Karpas-422 (cell line): ENCODE measurements at places on chromosomes 2 and 18.

DNA sequence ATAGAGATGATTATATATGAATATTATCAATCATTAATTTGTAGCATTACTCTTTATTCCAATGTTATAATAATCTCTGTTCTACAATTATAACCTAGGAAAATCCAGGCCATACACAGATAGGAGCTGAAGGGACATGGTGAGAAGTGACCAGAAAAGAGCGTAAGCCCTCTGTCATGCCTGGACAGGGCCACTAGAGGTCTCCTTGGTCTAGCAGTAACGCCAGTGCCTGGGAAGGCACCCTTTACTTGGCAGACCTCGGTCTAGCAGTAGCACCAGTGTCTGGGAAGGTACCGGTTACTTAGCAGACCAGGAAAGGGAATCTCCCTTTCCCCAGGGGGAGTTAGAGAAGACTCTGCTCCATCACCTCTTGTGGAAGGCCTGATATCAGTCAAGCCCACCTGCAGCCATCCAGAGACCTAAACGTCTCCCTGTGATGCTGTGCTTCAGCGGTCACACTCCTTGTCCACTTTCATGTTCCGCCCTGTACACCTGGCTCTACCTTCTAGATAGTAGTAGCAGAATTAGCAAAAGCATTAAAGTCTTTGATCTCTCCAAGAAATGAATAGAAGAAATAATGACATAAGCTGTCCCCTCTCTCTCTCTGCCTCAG is 447.5 kb upstream of the FSIP2 start:
- peak; percentile 81 for DNase-seq

DNA sequence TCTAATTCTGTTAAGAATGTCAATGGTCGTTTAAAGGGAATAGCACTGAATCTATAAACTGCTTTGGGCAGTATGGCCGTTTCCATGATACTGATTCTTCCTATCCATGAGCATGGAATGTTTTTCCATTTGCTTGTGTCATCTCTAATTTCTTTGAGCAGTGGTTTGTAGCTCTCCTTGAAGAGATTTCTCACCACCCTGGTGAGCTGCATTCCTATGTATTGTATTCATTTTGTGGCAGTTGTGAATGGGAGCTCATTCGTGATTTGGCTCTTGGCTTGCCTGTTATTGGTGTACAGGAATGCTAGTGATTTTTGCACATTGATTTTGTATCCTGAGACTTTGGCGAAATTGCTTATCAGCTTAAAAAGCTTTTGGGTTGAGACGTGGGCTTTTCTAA is 38.3 kb upstream of the WDR75 start:
- no peak for DNase-seq

GRCh38 chr18:65049586-65049985 is 701.2 kb upstream of the CDH7 start:
- DNase-seq = no peak

GRCh38 chr2:42060718-42061619 is 13.1 kb downstream of the PKDCC start:
- DNase-seq = no peak

GRCh38 chr2:193556766-193557470 is 1362.2 kb upstream of the TMEFF2 start:
- DNase-seq = no peak

DNA sequence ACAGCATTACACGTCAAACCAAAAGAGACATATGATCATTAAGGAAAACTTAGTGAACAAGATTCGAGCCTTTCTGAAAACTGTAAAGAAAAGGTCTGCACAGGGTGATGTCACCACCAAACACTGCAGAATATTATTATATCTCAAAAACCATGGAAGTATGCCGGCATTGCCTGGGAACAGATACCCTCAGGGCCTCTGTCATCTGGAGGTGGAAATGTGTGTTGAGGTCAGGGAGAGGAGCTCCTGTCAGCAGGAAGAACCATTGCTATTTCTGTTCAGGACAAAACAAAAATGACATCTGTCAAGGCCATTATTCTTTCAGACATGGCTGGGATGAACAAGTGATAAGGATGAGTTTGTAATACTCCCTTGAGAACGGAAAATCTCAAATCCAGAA is 365.9 kb upstream of the TRIB2 start:
- DNase-seq = no peak

DNA sequence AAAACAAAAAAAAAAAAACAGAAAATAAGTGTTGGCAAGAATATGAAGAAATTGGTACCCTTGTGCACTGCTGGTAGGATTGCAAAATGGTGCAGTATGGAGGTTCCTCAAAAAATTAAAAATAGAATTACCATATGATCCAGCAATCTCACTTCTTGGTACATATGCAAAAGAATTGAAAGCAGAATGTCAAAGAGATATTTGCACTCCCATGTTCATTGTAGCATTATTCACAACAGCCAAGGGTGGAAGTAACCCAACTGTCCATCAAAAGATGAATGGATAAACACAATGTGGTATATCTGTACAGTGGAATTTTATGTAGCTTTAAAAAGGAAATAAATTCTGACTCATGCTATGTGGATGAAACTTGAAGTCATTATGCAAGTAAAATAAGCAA is 72.8 kb upstream of the POU3F3 start:
- no peak for DNase-seq
